ENCODE measurements at places on chromosomes 4 and X.

GRCh38 chrX:150869450-150869849 is 29.0 kb downstream of the CD99L2 start:
- DNase-seq, result no peak

DNA sequence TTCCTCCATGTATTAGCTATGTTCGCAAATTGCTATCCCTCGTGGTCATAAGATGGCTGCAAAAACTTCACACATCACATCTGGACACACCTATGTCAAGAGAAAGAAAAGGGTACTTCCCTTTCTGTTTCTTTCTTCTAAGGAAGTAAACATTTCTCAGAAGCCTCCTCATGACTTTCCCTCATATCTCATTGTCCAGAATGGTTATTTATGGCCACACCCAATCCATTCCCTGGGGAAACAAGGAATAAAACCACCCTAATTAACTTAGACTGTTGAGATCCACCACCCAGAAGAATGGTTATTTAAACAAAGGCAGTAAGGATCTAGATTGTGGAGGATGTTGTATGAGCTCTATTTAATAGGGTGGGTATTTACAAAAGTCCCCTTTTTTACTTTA is 160.8 kb upstream of the LNX1 start:
- DNase-seq, result no peak

DNA sequence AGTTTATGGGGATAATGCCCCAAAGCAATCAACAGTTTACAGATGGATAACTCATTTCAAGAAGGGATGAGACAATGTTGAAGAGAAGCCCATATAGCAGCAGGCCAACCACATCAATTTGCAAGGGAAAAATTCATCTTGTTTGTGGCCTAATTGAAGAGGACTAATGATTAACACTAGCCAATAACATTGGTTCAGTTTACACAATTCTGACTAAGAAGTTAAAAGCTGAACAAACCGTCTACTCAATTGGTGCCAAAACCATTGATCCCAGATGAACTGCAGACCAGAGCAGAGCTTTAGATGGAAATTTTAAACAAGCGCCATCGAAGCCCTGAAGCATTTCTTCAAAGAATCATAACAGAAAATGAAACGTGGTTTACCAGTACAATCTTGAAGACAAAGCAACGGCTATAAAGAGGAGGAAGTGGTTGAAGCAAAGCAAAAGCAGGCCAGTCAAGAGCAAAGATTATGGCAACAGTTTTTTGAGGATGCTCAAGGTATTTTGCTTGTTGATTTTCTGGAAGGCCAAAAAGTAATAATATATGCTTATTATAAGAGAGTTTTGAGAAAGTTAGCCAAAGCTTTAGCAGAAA is 20.5 kb upstream of the BLTP1 start:
- DNase-seq, result no peak

DNA sequence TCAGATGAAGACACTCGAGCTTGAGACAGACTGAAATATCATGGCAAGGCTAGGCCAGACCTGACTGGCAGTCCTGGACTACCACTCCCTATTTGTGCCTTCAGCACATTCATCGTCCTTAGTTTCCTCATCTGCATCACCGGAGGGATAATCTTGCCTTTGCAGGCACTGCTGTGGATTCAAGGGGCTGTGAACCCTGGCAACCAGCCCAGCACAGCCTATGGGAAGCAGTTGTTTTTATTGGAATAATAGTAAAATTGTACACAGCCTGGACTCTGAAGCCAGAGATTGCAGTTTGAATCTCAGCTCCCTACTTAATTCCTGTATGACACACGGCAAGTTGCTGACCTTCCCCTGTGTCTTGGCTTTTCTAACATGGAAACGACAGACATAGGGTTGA is 161.0 kb downstream of the NSUN7 start:
- no peak for DNase-seq

- no peak for DNase-seq
Observed at GRCh38 chr4:183586824-183587223, 72.2 kb downstream of the RWDD4 start.

DNA sequence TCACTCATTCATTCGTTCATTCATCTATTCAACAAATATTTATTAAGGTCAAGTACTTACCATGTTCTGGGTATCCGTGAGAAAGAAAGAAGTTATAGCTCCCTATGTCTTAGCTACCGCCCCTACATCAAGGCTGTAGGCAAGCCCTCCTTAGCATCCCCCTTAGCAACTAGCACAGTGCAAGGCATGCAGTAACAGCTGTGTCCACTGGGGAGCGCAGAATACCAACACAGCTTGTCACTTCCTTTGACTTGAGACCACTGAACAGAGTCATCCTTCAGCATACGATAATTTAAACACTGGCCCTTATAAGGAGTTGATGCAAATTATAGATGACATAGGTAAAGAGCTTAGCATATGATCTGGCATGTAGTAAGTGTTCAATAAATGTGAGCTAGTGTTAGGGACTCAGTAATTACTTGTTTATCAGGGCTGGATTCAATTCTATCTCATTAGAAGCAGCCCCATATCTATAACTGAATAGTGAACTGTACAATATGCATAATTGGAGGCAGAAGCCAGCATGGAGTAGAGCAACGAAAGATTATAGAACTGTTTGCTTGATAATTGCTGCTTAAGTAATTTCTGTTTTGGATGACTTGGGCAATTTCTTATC is 8.7 kb downstream of the KIAA1210 start:
- DNase-seq, result peak; percentile 54

GRCh38 chr4:146278986-146279385 is 64.6 kb downstream of the REELD1 start:
- DNase-seq, result no peak

DNA sequence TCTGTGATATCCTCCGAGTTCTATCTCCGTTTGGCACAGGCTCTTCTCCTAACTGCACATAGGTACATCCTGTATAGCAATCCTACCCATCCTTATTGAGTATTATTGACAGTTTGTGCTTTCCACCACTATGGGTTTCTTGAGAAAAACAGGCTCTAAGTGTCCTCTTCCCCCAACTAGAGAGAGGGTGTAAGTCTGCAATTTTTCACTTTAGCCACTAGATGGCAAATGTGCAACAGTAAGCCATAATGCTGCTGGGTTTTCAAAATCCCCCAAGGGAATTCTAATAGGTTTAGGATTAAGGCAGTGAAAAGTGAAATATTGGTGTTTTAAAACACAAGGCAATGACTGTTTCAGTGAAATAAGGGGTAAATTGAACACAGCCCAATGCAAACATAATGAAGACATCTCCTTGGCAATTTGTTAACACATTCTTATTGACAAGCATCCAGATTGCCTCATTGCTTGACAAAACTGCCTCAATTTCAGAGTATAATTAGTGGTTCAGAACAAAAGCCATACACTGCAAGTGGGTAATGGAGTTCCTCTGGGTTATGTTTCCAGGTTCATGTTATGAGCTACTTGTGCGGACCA is 239.0 kb upstream of the HTR2C start:
- DNase-seq, result no peak

DNA sequence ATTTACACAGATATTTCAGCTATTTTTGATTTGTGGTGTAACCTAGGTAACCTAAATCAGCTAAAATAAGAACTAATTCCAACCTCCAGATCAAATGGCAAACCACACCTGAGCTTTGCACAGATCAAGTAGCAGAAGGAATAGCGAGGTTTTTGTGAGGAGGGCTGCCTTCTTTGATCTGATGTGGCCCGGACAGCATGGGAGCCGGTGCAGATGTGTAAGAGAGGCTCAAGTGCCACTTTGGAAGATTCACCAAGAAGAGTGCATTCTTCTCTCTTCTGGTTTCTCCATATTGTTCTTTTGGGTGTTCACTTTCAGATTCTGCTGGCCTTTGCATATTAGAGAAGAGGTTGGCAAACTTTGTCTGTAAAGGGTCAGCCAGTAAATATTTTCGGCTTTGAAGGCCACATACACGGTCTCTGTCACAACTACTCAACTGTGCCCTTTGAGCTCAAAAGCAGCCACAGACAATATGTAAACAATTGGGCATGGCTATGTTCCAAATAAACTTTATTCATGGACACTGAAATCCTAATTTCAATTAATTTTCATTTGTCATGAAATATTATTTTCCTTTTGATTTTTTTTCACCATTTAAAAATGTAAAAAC is 78.9 kb upstream of the FAM9C start:
- no peak for DNase-seq

DNA sequence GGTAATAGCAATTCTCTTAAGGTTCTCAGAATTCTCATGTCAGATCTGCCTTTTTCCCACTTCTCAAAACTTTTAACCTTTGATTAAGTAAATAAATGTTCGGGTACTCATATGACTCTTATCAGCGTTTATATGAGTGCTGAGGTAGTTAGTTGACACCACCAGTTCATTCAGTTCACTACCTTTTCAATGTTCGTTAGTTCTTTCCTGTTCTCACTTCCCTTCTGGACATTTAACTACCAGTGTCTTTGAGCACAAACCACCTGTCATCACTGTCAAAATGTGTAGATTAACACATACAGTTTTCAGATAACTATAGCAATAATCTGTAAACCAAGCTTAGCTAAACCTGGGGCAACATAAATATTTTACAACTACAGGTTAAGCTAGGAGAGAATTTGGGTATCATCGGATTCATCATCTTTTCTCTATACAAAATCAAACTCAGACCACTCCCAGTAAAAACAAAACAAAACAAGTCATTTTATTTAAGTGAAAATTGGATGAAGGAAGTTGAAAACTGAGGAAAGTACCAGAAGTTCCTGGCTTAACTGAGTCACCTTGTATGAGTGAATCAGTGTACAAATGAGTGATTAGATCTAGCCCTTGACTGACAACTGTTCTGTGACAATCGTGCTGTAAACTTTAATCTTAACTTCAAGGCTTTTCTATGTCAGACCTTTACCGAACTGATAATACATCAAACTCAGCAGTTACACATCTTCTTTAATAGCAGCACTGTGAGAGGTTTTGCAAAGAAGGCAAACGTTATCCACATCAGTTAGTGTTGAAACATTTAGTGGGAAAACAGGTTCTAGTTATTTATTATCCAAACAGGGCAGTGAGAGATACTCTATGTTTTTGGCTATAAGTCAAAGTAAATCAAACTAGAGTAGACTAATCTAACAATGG is 41.9 kb downstream of the ARHGEF38 start:
- DNase-seq, result no peak

GRCh38 chrX:146054311-146054710 is 236.7 kb downstream of the SLITRK2 start:
- DNase-seq, result no peak

GRCh38 chr4:5237086-5237660 is 185.9 kb downstream of the STK32B start:
- no peak for DNase-seq

- DNase-seq, result peak; percentile 95
Observed at GRCh38 chrX:48521353-48522243, at the start of gene EBP. EBP (plus strand) TSS chrX:48521808; CDS start chrX:48523772, 1,964 bp downstream.

GRCh38 chr4:167903291-167903721 is 189.0 kb upstream of the ANXA10 start:
- DNase-seq, result no peak

GRCh38 chrX:19121898-19122640 is at the start of gene ADGRG2:
ADGRG2 (minus strand) TSS chrX:19122468; CDS start chrX:19068834, 53,634 bp downstream.
- DNase-seq, result no peak

DNA sequence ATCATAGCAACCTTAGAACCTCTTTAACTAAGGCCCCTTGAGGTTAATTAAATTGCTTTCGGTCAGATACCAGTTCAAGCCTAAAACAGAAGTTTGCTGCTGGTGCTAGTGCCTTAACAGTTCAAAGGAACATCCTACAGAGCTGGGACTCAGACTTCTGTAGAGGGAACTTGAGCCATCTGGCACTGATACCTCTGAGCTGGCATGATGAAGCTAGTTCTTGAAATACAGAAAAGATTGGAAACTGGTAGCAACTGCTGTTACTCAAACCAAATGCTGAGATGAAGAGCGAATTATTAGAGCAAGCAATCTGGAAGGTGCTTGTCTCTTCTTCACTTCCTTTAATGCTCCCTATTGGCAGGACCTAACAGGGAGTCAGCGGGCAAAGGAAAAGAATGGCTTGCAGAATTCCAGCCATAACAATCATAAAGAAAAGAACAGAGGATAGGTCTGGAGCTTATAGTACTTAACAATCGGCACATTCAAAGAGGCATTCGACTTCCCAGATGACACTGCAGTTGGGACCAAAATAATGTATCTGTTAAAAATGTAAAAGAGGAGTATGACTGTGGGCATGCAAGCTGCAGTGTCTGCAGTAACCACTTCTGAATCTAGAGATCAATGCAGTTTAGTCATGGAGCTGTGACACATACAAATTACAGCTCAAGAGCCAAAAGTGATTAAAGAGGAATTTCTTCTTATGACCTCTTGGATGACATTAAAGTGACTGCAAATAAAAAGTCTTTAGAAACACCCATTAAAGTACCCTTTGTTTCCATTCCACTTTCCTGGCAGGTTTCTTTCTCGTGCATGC is 298.9 kb downstream of the PDGFC start:
- no peak for DNase-seq

- no peak for DNase-seq
Observed at GRCh38 chrX:120726294-120726693, 96.4 kb upstream of the C1GALT1C1 start.

DNA sequence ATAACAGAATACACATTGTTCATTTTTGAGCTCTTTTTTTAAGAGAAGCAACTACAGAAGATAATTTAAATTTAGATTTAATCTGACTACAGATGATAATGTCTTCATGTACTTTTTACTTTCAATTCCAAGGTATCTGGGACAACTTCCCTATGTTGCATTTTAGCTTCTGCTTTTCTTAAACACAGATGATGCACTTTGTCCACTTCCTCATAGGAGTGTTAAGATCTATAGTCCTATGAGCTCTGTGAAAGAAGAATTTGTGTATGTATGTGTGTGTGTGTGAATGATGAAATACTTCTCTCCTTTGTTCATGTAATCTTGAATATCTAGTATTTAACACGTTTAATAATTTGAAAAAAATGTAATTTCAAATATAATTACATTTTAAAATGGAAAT is 5.3 kb upstream of the FHIP1A start:
- no peak for DNase-seq

DNA sequence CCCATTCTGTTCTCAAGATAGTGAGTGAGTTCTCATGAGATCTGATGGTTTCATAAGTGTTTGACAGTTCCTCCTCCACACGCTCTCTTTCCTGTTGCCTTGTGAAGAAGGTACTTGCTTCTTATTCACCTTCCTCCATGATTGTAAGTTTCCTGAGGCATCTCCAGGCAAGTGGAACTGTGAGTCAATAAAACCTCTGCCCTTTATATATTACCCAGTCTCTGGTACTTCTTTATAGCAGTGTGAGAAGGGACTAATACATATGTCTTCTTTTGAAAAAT is 58.4 kb downstream of the CFAP299 start:
- no peak for DNase-seq

- no peak for DNase-seq
Observed at GRCh38 chr4:88130544-88131305, 27.7 kb downstream of the ABCG2 start.

GRCh38 chrX:131894995-131895394 is 128.1 kb upstream of the STK26 start:
- no peak for DNase-seq

- peak; percentile 35 for DNase-seq
Observed at GRCh38 chrX:18674417-18674787, 2.5 kb upstream of the RS1 start.
